ENCODE measurements at places on chromosomes 4 and X.

DNA sequence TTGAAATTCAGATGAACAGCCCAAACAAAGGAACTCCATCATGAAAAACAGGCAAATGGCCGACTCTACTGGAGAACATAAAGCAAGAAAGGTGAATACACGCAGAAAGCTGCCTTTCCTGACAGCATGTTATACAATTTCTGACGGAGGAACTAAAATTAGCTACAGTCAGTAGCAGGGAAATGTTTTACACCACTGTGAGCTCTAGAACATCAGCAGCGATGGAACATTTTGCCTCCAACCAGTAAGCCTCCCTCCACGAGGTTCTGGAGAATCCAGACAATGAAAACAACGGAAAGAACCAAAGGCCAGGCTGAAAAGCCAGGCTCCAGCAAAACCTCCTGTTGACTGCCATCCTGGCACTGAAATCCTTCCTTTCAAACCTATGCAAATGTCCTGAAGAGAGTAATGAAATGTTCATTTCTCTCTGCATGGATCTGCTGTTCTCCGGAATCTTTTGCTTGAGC is 78.9 kb downstream of the IRF2 start:
- no peak for DNase-seq

GRCh38 chr4:41644288-41644914 is 104.1 kb downstream of the PHOX2B start:
- no peak for DNase-seq

DNA sequence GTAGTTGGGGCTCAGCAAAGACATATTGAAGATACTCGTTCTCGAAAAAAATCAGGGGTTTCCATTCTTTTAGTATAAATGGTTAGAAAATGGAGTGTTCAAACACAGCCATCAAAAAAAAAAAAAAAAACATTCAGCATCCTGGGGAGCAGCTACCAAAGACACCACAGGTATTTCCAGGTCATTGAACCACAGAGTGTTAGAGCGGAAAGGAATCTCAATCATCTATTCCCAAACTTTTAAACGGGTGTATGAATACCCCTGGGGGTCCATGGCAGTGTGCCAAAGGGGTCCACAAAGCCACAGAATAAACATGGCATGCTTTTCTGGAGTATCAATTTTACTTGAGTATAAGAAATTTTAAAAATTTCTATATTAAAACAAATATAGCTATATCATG is 6.9 kb upstream of the FGF16 start:
- DNase-seq, result no peak

DNA sequence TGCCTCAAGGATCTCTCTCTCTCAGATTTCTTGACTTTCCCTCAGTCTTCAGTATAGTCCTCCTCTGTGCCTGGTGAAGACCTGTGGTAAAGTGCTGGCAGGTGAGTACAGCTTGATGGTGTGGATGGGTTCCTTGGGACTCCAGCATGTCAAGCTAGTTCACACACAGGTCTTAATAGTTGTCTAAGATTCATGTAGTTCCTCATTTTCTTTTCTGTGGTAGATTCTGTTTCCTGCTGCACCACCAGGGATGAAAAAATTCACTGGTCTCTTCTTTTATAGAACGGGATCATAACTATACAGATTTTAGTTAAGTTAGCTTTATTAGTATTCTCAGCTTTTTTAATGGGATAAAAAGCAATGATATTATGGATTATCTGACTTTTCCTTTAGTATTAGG is 32.5 kb upstream of the PAQR3 start:
- no peak for DNase-seq

GRCh38 chr4:128521648-128522111 is 234.1 kb upstream of the PGRMC2 start:
- no peak for DNase-seq

DNA sequence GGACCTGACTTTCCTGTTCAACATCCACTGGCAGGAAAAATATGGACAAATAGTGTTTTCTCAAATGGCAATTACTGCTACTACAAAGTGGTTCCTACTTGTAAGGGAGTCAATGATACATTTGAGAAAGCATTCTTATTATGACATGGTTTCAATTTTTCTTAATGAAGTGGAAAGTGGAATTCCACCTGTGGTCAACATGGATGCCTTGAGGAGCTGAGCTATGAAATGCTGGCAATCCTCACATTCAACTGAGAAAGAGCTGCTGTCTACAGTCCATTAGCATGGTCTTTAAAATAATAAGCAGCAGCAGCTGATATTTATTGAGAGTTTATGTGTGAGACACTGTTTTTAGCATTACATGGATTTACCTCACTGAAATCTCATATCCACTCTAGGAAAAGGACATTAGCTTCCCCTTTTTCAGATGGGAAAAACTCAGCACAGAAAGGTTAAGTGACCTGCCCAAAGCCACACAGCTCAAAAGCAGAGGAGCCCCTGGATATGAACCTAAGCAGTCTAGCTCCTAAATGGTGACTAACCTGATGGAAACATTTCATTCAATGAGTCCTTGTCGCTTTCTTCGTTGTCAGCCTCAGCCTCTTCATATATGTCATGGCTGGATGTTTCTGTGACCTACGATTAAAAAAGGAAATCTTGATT is 29.2 kb downstream of the MAP7D3 start:
- DNase-seq, result no peak

Data from GM12891 (cell line).